ENCODE measurements at places on chromosomes 5 and 9.

GRCh38 chr5:67475489-67475888 is 278.9 kb upstream of the CD180 start:
- DNase-seq, result no peak

DNA sequence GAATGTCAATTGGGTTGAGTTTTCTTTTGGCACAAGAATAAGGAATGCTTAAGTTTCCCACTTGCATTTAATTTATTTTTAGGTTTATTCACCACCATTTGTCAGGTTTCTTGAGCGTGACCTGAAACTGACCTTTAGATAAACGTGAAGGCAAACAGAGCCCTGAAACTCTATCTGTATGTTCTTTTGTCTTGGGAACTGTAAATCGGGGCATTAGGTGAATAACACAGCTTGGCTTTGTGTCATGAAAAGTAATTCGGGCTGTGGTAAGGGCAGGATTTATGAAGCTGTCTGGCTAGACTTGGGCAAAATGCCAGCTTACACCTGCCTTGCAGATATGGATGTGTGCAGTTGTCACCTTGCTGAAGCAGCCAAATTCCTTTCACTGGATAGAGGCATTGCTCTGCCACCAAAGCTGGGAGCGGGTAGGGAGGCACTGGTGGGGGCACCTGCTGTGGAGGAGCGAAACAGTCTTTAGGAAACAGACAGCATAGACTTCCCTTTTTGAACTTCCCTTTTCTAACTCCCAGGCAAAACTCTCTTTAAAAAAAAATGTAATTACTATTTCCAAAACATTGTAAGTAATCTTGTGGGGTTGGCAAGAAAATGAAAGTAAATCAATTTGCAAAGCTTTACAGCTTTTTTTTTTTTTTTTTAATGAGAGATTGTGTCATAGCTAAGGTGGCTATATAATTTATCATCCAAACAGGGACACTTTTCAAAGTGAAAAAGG is 545.2 kb downstream of the CSNK1G3 start:
- no peak for DNase-seq

DNA sequence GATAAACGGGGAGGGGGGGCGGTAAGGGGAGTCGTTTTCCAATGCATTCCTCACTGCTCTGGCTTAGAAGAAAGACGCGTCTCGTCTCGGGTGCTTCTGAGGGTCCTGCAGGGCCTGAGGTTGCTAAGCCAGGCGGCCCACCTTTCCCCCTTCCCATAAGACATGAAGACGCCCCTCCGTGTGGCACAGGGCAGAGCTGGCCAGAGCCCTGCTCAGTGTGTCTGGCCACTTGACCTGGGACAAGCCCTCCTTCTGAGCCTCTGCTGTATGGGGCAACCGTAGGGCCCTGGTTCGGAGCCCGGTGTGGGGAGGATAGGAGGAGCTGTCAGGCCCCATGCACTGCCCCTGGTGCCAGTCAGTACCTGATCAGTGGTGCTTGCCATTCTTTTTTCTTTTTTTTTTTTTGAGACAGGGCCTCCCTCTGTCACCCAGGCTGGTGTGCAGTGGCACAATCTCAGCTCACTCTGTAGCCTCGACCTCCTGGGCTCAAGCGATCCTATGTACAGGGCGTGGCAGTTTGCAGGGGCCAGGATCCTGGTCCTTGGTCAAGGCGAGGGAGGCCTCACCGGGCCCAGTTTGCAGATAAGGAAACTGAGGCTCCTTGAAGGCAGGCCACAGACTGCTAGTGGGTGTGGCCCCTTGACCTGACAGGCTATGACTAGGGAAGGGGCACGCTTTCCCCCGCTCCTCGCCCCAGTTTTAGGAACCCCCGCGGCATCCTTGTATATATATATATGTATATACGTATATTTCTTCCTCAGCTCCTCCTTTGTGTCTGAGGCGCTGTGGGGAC is 172.3 kb upstream of the IER5L start:
- no peak for DNase-seq

- DNase-seq, result no peak
These were observed 77.0 kb upstream of the DAP start for GRCh38 chr5:10838038-10838437.

DNA sequence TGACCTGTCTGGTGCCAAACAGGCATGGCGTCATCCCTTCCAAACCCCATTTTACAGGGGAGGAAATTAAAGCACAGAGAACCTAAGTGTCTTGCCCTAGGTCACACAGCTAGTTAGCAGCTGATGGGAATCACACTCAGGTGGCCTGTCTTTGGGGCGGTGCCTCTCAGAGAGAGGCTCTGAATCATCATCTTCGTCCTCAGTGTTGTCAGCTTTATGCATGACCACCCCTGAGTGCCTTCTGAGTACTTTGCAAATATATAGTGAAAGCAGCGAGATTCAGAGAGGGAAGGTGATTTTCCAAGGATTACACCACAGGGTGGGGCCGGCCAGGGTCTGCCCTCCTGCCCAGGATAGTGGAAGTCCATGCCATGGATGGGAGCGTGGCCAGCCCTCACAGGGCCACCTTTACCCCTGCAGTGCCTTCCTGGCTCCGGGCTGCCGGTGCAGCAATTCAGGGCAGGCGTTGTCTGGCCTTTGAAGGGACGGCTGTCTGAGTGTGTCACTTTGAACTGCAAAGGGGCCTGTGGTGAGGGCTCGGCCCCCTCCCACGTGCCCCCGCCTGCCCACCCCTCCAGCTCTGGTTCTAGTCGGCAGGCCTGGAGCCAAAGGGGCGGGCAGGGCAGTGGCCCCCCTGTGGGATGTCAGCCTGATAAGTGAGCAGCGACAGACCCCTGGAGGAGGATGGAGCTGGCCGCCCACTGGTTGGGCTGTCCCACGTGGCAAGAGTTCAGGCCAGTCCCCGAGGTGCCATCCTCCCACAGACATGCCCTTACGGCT is 16.9 kb downstream of the LMX1B start:
- no peak for DNase-seq

DNA sequence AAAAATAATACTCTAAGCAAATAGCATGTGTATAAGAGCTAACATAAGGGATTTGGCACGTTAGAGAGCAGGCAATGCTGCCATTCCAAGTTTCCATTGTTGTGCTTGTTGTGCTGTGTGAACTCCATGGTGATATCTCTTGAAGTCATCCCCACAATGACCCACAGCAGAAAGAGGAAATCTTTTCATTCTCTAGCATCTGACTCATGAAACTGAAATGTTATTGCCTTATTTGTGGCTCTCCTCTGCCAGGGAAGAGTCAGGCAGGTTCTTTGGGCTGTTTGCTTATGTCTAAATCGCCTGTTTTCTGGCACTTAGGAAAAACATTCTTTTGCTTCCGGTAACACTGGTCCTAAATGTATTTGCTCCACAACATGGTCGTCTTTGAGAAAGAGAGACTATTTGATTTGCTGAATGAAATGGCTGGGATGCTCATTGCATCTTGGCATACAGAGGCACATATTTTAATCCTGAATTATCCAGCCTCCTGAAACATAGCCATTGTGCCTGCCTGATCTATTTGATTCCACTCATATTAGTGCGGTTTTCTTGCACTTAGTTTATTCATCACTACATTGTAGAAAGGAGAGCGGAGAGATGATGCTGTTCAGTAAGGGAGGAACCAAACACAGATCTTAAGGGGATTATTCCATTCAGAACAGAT is 188.8 kb downstream of the CSNK1G3 start:
- no peak for DNase-seq

DNA sequence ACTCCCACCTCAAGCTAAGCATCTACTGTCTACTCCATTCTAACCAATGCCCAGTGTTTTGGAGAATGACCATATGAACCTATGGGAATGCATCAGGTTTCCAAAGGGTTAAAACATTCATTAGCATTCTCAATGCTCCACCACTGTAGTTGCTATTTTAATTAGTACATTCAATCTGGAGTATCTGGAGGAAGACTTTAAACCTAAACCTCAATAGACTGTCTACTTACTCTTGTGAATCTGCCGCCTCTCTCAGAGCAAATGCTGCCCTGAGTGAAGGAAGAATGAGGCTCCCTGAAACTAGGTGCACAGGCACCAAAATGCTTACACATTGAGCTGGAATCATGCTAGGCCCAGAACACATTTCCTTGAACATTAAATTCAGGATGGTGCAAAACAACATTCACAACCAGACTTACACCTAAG is 2.0 kb downstream of the ENC1 start:
- DNase-seq, result no peak

DNA sequence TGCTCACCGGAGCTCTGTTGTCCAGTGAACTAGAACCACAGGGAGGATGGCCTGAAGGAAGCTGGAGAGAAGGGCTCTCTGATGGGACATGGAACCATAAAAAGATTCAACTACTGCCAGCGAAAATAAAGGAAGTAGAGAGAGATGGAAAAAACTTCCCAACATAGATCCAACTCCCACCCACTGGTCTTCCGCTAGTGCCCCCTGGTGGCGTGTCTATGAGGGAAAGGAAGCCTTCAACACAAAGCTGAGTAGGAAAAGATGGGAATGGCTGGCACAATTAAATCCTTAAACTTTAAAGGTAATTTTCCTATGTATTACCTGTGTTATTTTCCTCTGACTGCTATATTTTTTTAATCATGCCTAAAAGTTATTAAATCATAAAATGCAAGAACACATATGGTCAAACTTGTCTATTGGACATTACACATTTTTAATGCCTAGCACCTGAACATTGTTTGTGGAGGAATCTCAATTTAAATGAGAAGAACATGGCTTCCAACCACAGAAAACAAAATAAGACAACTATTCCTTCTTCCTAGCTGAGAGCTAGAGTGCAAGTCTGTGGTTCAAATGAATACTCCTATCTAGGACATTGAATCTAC is 51.5 kb downstream of the CEP120 start:
- no peak for DNase-seq

DNA sequence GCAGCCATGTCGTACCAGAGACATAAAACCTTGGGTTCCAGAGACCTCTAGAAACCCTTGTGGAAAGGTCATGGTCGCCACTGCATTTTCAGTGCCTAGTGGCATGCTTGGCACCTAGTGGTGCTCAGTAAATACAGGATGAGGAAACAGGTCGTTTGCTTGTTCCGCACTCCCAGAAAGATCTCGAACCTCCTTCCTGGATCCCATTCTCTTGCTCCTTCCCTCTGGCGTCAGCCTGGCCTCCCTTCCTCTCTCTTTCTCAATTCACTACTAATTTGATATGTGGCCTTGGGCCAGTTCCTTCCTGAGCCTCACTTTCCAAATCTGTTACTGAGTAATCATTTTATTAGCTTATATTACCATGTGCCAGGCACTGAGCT is 4.4 kb downstream of the NDST1 start:
- DNase-seq, result no peak

- no peak for DNase-seq
These were observed 2.3 kb upstream of the NKX2-5 start for GRCh38 chr5:173237143-173237874.

- DNase-seq, result no peak
These were observed 22.1 kb upstream of the FAM13B start for GRCh38 chr5:138054847-138055558.

DNA sequence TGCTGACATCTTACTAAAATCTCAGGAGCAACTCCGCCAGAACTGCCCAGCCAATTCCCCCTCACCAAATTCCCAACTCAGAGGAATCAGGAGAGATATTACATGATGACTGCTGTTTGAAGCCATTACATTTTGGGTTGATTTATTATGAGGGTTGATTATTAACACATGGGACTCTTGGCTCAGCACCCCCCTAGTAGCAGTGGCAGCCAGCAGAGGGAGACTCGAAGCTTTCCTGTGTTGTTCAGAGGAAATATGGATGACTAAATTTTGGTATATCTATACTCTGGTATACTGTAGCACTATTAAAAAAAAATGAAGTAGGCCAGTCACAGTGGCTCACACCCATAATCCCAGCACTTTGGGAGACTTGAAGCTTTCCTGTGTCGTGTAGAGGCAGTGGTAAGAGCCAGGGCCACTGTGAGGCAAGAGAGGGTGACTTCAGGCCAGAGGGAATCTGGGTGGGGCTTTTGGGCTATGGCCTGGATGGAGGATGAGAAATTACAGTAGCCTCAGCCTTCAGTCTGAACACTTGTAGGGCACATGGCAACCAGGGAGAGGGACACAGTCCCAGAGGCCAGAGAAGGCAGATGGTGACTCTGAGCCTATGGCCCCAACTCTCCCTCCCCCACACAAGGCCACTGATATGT is 111.4 kb downstream of the LHX2 start:
- no peak for DNase-seq

GRCh38 chr5:63029891-63030290 is 451.3 kb downstream of the LRRC70 start:
- no peak for DNase-seq

GRCh38 chr5:18985171-18985758 is 1002.7 kb downstream of the CDH18 start:
- no peak for DNase-seq

DNA sequence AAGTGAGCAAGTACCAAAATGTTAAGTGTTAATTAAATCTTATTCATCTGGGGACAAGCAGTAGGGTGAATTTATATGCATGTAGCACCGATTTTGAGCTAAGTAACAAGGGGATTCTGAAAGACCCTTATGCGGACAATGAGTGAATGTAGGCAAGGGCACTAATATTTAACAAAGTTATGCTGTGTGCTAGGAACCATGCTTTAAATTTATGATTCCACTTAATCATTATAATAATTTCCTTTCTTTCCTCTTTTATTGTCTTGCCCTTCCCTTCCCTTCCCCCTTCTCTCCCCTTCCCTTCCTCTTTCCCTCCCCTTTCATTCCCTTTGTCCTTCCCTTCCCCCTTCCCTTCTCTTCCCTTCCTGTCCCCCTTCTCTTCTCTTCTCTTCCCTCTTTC is 25.7 kb upstream of the TNC start:
- no peak for DNase-seq

DNA sequence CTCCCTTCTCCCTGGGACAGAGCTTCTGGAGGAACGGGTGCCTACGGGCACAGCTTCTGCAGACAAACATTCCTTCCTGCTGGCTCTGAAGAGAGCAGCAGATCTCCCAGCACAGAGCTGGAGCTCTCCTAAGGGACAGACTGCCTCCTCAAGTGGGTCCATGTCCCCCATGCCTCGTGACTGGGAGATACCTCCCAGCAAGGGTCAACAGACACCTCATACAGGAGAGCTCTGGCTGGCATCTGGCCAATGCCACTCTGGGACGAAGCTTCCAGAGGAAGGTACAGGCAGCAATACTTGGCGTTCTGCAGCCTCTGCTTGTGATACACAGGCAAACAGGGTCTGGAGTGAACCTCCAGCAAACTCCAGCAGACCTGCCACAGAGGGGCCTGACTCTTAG is 227.9 kb downstream of the SPATA31D1 start:
- no peak for DNase-seq

DNA sequence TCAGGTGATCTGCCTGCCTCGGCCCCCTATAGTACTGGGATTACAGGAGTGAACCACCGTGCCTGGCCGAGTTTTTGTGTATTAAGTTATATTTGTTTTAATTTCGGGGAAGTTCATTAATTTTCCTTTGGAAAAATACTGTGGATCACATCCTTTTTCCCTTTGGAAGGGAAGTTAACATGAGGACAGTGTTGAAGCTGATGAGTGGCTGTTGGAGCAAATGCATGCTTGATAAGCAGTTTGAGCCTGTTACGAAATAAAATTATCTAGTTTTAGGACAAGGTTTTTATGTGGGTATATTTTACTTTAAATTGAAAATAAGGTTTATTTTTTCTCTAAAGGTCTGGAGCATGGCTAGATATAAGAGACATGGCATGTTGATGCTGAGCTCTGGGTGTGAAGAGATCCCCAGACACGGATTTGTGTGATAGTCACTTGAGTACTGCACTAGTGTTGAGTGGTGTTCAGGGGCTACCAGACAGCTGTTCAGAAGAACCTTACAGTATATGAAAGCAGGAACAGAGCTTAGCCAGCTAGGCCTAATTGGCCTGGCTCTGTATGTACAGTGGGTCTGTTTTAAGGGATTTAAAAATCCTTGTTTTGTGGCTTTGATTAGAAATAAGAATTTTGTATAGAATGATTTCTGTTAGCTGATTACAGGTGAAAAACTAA is 17.4 kb downstream of the LMNB1 start:
- DNase-seq, result no peak
